ENCODE measurements at places on chromosomes 1 and 21.

- DNase-seq: no peak
Measured at GRCh38 chr21:37416914-37417313, 50.3 kb downstream of the DYRK1A start.

GRCh38 chr1:229203030-229203751 is 67.7 kb upstream of the RAB4A start:
- peak; percentile 61 for DNase-seq

DNA sequence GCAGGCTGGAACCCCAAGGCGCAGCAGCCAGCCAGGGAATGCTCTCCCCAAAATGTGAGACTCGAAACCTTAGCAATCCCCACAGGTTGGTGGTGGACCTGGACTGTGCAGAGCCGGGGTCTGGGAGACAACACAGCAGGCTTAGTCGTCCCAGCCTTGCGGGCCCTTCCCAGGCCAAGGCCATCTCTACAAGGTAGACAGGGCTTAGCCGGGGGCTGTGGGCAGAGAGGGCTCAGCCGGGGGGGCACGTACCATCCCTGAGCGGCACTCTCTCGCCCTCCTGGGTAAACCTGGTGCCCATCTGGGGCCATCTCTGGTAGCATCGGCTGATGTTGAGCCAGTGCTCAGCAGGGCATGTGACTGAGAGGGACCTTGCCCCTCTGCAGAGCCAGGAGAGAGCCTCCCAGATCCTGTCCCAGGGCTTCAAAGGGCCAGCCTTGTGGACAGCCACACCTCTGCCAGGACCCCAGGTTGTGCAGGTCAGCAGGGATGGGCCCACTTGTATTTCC is 2.2 kb upstream of the ACTRT2 start:
- DNase-seq: no peak

DNA sequence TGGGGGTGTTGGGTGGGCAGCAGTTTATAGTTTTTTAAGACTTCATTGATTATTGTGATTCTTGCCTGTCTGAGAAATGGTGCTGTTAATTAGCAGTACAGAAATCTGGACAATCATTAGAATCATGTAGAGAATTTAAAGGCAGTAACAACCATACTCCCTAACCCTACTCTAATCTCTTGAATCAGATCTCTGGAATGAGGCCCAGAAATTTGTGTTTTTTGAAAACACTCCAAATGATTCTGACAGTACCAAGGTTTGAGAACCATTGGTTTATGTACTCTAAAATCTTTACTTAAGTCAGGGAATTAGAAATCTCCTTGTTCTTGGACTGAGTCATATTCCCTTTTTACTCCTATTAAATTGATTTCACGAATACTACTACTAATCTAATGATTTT is 24.0 kb downstream of the FNBP1L start:
- DNase-seq: no peak

DNA sequence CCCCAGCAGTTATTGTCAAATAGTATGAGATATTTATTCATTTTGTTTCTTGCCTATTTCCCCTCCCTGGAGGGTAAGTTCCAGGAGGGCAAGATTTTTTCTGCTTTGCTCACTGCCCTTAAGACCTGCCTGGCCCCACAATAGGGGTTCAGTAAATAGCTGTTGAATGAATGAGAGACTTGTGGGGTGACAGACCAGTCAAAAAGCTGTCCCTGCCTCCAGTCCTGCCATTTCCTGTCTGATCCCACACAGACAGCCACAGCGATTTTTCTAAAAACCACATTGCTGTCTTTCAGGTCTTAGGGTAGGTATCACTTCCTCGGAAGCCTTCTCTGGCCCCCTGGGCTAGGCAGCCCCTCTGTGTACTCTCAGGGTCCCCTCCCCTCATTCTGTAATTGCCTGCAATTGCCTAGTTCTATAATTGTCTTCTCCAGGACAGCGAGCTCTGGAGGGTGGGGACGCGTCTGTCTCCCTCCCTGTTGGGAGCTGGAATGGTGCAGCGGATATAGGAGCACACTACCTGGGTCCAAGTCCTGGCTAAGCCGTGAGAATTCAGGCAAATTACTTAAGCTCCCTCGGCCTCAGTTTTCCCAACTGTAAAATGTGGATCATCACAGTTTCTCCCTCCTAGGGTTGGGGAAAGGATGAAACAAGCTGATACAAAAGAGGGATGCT is 1.8 kb upstream of the EXTL1 start:
- no peak for DNase-seq

DNA sequence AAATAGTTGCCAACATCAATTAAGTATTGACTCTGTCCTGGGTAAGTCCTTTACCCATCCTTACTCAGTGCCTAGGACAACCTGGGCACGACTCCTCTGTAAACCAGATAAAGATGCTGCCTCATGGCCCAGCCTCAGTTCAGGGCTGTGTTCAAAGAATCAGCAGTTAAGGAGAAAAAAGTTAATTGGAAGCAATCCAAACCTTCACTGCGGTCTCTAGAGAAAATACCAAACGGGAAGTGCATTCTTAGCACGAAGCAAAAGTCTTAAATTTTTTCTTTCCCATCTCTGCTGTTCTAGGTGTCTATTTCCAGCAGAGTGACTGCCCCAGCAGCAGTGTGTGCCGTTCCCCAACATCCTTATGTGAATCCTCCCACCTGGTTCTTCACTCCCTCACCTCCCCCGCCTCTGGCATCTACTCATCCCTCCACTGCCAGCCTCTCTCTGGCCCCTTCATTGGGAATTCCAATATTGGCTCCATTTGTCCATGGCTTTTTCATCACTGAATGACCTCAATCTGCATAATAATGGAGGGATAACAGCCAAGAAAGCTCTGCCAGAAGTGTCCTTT is 23.2 kb downstream of the KANK4 start:
- no peak for DNase-seq

GRCh38 chr1:206066479-206067171 is 13.7 kb downstream of the RHEX start:
- no peak for DNase-seq

GRCh38 chr21:45809421-45809820 is 165.9 kb downstream of the PCBP3 start:
- no peak for DNase-seq

DNA sequence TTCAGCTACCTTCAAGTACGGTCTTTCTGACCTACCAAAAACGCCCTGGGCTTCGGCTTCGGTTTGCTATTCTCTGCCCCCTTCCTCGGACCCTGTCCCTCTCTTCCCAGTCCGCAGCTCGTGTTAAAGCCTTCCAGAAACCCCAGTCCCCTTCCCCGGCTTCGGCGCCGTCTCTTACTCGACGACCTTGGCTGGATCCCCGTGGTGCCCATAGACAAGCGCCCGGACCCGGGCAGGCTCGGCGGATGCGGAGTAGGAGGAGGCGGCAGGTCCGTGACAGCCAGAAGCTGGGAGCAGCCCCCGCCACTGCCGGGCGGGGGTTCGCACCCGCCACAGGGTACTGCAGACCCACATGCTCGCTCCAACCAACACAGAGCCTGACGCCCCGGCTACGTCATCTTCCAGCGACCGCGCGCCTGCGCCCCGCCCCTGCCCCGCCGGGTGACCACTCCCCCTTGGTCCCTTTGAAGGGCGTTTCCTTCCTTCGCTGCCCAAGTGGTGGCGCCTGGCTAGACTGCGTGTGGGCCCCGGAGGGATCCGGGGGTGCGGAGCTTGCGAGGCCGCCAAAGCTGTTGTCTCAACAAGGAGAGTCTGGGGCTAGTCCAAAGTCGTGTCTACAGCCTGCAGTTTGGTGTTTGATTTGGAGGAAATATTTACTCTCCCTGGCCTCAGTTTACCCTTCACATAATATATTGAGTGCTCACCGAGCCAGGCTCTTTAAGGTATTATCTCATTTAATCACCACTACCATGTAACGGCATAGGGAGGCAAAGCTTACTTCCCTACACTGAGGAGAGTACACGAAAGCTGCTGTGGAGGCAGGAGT is at the start of gene MECR:
Gene MECR (minus strand): TSS at position 382 of the 826 bp plus-strand sequence. CDS start 28 bp downstream, at position 354.
- DNase-seq: peak; percentile 89

- no peak for DNase-seq
Measured at GRCh38 chr1:110384581-110385321, 6.1 kb downstream of the SLC16A4 start.
